ENCODE measurements at places on chromosomes 7 and 10. TPM values are rescaled to one million over a fixed set of nuclear protein-coding genes. Genes with fewer than 3 reads are reported as not detected.

The MICALL2 gene
- total RNA-seq: 6.0 TPM

The ABCA13 gene
- not detected for total RNA-seq

The BTBD16 gene
- total RNA-seq: not detected

GRCh38 chr7:46567858-46568257, 646.8 kb upstream of the IGFBP3 start:
- H3K27ac ChIP-seq: no peak overlapping the region
- H3K27me3 ChIP-seq: no peaks in the 10 kb centered on the region
- DNase-seq: no peak
- no peaks in the 10 kb centered on the region for H3K4me1 ChIP-seq
- no peaks in the 10 kb centered on the region for H3K36me3 ChIP-seq

- H3K4me1 ChIP-seq: no peaks in the 10 kb centered on the region
- H3K4me3 ChIP-seq: peak overlapping the region; percentile 8
- H3K27ac ChIP-seq: no peak overlapping the region
Observed at GRCh38 chr10:18880530-18880929, 168.1 kb upstream of the MALRD1 start.

The GPR15LG gene
- not detected for total RNA-seq

- no peak overlapping the region for H3K27ac ChIP-seq
- no peak overlapping the region for H3K4me3 ChIP-seq
- no peaks in the 10 kb centered on the region for H3K36me3 ChIP-seq
- no peaks in the 10 kb centered on the region for H3K27me3 ChIP-seq
Observed at GRCh38 chr7:31529103-31529502, 15.2 kb downstream of the ITPRID1 start.

All from neural progenitor cell (in vitro differentiated cells).